ENCODE measurements at places on chromosomes 2 and 18. TPM values are rescaled to one million over a fixed set of nuclear protein-coding genes. Genes with fewer than 3 reads are reported as not detected.

Gene CFC1
- 0.08 TPM for polyA plus RNA-seq

Gene FAM228A
- polyA plus RNA-seq, result 0.50 TPM

Gene ANO7
- 0.91 TPM for polyA plus RNA-seq

Gene UCN
- 1.4 TPM for polyA plus RNA-seq

Gene DNAH7
- 0.08 TPM for polyA plus RNA-seq

Gene GMCL1
- 5.0 TPM for polyA plus RNA-seq

Gene C2orf76
- polyA plus RNA-seq, result 13.8 TPM

Gene ACVR1
- polyA plus RNA-seq, result 5.6 TPM

Gene SERPINB11
- polyA plus RNA-seq, result not detected

Data from heart left ventricle (tissue), 16 donors.